ENCODE measurements at places on chromosomes 5 and 9. TPM values are rescaled to one million over a fixed set of nuclear protein-coding genes. Genes with fewer than 3 reads are reported as not detected.

HAPLN1 gene
- total RNA-seq, result not detected

F2R gene
- total RNA-seq, result 63.9 TPM

CAVIN4 gene
- 0.78 TPM for total RNA-seq

TAF11L5 gene
- not detected for total RNA-seq

LHX3 gene
- not detected for total RNA-seq

SOX30 gene
- total RNA-seq, result not detected

PCDHA9 gene
- total RNA-seq, result under 0.01 TPM

BTNL8 gene
- not detected for total RNA-seq

NTMT1 gene
- total RNA-seq, result 30.7 TPM

LTC4S gene
- total RNA-seq, result not detected

QRFP gene
- not detected for total RNA-seq

PDCD1LG2 gene
- total RNA-seq, result 8.2 TPM

GLDC gene
- 17.6 TPM for total RNA-seq

LIX1 gene
- not detected for total RNA-seq

OR1J2 gene
- 0.20 TPM for total RNA-seq

MELK gene
- total RNA-seq, result 38.9 TPM

SLC27A4 gene
- total RNA-seq, result 29.9 TPM

HEXB gene
- total RNA-seq, result 142 TPM

CEL gene
- total RNA-seq, result 0.20 TPM

NSG2 gene
- total RNA-seq, result not detected

TEX48 gene
- not detected for total RNA-seq

TUSC1 gene
- total RNA-seq, result 9.2 TPM

TBC1D13 gene
- 8.8 TPM for total RNA-seq

FGFR4 gene
- total RNA-seq, result 1.4 TPM

CD14 gene
- 0.98 TPM for total RNA-seq

ZNF618 gene
- 9.6 TPM for total RNA-seq

CCDC152 gene
- 3.3 TPM for total RNA-seq

CD74 gene
- total RNA-seq, result 0.37 TPM

CRB2 gene
- total RNA-seq, result not detected

BASP1 gene
- total RNA-seq, result 77.5 TPM

SERF1A gene
- 4.4 TPM for total RNA-seq

PRDM9 gene
- not detected for total RNA-seq

FGF18 gene
- total RNA-seq, result not detected

PPP1R2B gene
- total RNA-seq, result under 0.01 TPM

KIAA0825 gene
- total RNA-seq, result 6.2 TPM

PROB1 gene
- 0.73 TPM for total RNA-seq

NME5 gene
- 3.3 TPM for total RNA-seq

DCTN4 gene
- total RNA-seq, result 64.5 TPM

FOXD1 gene
- total RNA-seq, result 1.4 TPM

CFAP157 gene
- not detected for total RNA-seq

ADGRD2 gene
- not detected for total RNA-seq

MRPL36 gene
- total RNA-seq, result 59.2 TPM

IL13 gene
- under 0.01 TPM for total RNA-seq

PLEKHG4B gene
- not detected for total RNA-seq

ARL10 gene
- 7.7 TPM for total RNA-seq

MAPKAP1 gene
- 62.8 TPM for total RNA-seq

HTR1A gene
- not detected for total RNA-seq

SLC36A3 gene
- not detected for total RNA-seq

TICAM2 gene
- total RNA-seq, result 6.2 TPM

MEIKIN gene
- total RNA-seq, result not detected

EDIL3 gene
- total RNA-seq, result 0.37 TPM

SLC46A2 gene
- total RNA-seq, result not detected

SPATA31C1 gene
- total RNA-seq, result not detected

All from subcutaneous preadipocyte (primary cell).